GOT3 (cell line): ENCODE measurements at places on chromosomes 1 and 21.

DNA sequence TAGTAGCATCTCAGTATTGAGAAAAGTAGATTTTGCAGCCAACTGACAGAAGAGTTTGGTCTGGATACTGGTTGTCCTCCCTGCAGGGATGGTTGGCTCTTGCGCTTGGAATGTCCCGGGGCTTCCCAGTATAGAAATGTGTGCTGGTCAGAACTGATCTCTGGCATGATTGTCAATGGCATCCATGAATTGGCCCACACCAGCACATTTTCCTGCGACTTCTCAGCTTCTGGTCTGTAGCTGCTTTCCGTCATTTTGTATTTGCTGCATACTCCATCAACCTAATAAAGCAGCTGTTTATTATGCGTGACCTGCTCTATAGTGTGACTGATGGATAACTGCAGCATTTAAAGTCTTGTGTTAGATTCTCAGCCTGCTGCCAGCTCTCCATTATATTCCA is 203.7 kb downstream of the S1PR1 start:
- DNase-seq, result no peak

DNA sequence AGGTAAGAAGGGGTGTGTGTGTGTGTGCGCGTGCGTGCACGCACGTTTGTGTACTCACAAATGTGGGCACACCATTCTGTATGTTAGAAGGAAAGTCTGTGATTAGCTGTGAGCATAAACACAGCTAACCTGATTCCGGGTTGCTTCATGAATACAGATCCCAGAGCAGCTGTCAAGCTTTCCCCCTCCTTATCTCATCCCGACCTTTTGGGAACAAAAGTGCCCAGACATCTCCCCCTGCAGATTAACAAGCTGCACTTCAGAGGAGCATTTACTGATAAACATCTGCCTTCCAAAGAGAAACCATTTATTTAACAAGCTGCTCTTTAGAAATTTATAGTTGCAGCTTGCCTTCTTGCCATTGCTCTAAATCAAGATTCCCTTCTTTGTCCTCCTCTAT is 97.0 kb downstream of the MT1HL1 start:
- DNase-seq, result no peak

DNA sequence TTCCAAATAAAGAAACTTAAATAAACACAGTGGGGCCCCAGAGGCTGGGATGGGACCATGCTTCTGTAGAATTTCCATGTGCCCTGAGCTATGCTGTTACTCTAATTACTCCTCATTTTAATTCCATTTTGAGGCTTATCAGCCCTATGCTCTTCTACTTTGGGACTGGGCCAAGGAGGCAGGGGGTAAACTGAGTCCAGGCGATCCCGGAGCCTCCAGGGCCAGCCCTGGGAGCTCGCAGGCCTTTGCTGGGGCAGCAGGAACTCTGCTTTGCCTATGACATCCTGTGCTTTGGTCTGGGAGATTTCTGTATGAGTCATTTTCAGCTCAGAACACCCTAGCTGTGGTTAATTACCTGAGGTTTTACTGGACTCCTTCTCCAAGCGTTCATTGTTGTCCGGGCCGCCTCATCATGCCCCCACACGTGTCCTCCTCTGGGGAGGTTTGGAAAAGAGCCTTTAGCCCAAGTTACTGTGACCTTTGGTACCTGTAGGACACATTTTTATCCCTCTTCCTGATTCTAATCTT is 95.7 kb downstream of the RHOU start:
- DNase-seq, result no peak

DNA sequence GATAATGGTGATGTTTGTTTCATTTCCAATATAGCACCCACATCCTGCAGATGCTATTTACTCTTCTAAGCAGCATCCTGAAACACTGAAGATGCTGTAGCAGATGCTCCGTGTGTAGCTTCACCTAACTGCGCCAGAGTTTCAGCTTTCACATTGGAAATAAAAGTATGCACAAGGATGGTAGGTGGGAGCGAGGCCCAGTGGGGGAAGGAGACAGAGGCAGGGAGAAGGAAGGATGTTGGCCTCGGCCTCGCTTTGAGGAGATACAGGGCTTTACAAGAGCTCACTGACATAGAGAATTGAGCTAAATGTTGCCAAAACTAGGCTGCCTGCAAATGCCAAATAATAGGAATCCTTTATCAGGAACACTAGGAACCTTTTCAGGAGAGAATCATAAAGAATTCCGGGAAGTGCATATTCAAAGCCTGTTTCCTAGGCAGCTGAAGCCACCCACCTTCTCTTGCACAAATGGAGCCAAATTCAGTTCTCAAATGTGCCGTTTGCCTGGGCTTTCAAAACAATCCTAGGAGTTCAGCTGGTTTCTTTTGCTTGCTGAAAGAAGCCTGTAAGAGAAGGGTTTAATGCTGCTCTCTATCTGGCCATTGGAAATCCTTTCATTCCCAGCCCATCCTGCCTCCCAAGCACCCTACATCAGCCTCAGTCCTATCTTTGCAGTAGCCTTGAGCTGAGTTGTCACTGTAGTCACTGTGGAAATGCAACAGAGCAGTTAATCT is 135.4 kb upstream of the ATP1B1 start:
- no peak for DNase-seq

DNA sequence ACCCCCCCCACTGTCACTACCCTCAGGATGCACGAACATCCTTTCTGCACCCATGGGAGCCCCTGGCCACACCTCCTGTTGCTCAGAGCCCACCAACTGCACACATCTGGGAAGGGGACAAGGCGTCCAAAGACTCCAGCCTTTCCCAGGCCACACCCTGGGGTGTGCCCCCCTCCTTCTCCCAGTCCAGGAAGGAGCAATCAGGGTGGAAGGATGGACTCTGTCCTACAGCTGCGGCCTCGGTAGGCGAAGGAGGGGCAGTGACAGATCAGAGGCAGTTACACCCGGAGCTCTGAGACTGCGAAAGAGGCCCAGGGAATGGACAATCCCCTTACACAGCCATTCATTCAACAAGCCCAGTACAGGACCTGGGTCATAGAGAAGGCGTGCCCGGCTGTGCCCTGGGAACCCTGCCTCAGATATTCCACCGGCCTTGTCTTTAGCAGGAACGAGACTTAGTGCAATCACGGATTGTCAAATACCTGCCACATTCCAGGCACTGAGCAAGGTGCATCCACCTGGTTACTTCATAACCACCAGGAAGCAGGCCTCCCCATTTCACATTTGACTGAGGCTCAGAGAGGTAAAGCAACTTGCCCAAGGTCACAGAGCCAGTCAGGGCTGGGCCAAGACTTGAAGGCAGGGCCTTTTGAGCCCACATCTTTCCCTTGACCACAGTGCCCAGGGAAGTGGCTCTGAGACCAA is 9.4 kb downstream of the HSPG2 start:
- DNase-seq, result no peak

DNA sequence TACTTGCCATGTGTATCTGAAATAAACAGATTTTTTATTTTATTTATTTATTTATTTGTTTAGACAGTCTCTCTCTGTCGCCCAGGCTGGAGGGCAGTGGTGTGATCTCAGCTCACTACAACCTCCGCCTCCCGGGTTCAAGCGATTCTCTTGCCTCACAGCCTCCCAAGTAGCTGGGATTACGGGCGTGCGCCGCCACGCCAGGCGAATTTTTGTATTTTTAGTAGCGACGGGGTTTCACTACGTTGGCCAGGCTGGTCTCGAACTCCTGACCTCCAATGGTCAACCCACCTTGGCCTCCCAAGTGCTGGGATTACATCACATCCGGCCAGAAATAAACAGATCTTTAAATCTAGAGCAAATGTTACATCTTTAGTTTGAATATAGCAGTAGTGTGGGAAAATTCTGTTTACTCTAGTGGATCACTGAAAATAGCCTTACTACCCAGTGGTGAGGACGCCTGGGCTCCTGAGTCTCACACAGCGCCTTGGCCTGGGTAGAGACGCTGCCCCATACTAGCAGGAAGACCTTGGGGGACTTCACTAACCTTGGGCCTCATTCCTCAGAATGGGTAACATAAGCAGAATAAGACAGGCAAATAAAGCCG is 709 bp downstream of the GART start:
- DNase-seq, result no peak
